Spinal cord (tissue), 10 donors: ENCODE measurements at places on chromosomes 11 and 22. TPM values are rescaled to one million over a fixed set of nuclear protein-coding genes. Genes with fewer than 3 reads are reported as not detected.

Gene SLC36A4
- total RNA-seq: 12.6 TPM

Gene DUSP8
- total RNA-seq: 2.9 TPM

Gene ACAT1
- 86.3 TPM for total RNA-seq

Gene FREY1
- total RNA-seq: 0.72 TPM

Gene RPL3
- total RNA-seq: 1,581 TPM

Gene SHANK2
- total RNA-seq: 10.9 TPM

Gene RCOR2
- 3.0 TPM for total RNA-seq

Gene GDPD4
- not detected for total RNA-seq

Gene CNIH2
- total RNA-seq: 28.1 TPM

Gene LBHD1
- total RNA-seq: 6.1 TPM

Gene ESRRA
- 21.3 TPM for total RNA-seq

Gene SERPING1
- 35.7 TPM for total RNA-seq

Gene OR6T1
- total RNA-seq: not detected

Gene PUS3
- total RNA-seq: 12.6 TPM

Gene ROBO4
- 14.3 TPM for total RNA-seq

Gene SCGB2A2
- total RNA-seq: not detected

Gene GTSE1
- 3.2 TPM for total RNA-seq

Gene BAIAP2L2
- total RNA-seq: 0.88 TPM

Gene ZNF70
- 5.8 TPM for total RNA-seq

Gene LDHAL6A
- total RNA-seq: 0.06 TPM

Gene POTEH
- not detected for total RNA-seq

Gene MIF
- 471 TPM for total RNA-seq

Gene C11orf86
- total RNA-seq: not detected

Gene TTC36
- total RNA-seq: 0.99 TPM

Gene SHISAL1
- total RNA-seq: 8.2 TPM

Gene IL18
- total RNA-seq: 18.2 TPM

Gene CRYBB2
- 1.4 TPM for total RNA-seq

Gene RIBC2
- 9.3 TPM for total RNA-seq

Gene CCDC116
- 0.20 TPM for total RNA-seq

Gene LARGE2
- 0.20 TPM for total RNA-seq

Gene NXPE1
- not detected for total RNA-seq

Gene TBX10
- total RNA-seq: not detected

Gene SPINDOC
- total RNA-seq: 21.9 TPM

Gene CHRNA10
- 0.40 TPM for total RNA-seq

Gene IGLL1
- 0.28 TPM for total RNA-seq

Gene CABP4
- total RNA-seq: 0.30 TPM

Gene OR4C45
- not detected for total RNA-seq

Gene CLTCL1
- 13.0 TPM for total RNA-seq
